ENCODE measurements at places on chromosomes 6 and 20. TPM values are rescaled to one million over a fixed set of nuclear protein-coding genes. Genes with fewer than 3 reads are reported as not detected.

DNA sequence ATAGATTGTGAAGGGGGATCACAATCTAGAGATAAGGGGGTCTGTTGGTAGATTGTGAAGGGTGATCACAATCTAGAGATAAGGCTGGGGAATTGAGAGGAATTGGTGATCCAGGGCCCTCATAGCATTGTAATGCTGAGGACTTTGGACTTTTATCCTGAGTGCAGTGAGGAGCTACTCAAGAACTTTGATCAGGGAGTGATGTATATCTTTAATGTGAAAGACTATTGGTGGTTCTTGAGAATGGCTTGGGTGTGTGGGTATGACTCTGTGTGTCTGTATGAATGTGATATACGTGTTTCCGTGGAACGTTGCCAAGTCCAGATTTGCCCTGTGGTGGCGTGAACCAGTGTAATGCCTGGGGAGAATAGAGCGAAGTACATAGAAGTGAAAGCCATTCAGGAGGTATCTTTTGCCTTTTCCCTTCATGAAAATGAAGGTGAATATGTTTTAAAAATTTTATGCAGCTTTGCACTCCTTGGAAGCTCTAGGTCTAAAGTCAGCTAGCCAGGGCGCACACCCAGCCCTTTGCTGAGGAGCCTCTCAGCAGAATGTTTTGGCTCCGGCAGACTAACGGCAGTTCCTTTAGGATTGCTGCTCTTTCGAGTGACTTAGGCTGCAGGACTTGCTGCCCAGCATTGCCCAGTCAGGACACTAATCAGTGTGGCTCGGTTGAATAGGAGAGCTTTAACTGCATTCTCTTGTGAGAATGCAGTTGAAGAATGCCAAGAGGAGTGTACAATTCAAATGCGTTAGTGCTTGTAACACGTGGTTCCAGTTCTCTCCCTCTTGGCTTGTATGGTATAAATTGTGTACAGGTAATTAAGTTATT lies 3.5 kb downstream of the ZFAND3 start:
- DNase-seq = no peak
- peaks cover 26% of the 10 kb centered on the region for H3K4me1 ChIP-seq
- no peaks in the 10 kb centered on the region for H3K27me3 ChIP-seq
- H3K4me3 ChIP-seq = no peak overlapping the region

The FBXO5 gene
- polyA plus RNA-seq = 1.3 TPM

DNA sequence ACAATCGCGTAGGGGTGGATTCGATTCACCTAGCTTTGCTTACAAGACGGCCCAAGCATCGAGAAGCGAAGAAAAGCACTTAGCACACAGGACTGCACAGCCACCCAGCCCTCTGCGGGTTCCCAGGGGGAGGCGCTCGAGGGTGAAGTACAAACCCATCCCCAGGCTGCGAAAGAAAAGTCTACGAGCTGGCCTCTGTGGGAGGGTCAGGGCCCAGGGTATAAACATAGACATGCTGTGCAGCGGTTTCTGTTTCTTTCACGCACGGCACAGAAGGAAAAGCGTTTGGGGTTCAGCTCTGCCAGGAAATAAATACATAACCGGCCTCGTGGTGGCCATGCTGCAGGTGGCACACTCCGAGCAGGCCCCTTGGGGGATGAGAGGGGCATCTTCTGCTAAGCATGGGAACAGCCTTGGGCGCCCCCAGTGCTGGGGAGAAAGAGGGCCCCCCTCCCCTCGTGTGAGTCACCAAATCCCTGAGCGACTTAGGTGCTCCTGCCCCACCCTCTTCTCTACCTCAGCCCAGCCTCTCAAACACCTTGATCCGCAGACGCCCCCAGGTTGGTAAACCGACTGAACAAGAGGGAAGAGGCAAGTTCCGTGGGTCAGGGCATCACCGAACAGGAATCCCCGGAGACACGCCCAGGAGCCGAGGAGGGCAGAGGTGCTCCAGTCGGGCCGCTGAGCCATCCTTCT lies 91.6 kb upstream of the RIPOR2 start:
- peak overlapping the region; percentile 26 for H3K27ac ChIP-seq
- peaks cover 18% of the 10 kb centered on the region for H3K4me1 ChIP-seq

DNA sequence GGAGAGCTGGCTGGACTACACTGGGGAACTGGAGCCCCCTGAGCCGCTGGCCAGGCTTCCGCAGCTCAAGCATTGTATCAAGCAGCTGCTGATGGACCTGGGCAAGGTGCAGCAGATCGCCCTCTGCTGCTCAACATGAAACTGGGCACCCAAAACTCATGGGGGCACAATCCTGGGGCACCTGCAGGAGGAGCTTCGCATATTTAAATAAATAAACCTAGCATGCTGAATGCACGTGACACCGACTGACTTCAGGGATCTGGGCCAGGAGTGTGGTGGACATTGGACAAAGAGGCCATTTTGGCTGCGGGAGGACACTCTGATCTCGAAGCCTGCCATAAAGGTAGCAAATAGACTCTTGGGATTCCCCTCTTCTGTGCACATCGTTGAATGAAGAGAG lies 6.8 kb downstream of the SCAND1 start:
- no peaks in the 10 kb centered on the region for H3K27me3 ChIP-seq
- H3K4me3 ChIP-seq = no peak overlapping the region
- H3K4me1 ChIP-seq = peaks cover 6% of the 10 kb centered on the region
- H3K27ac ChIP-seq = no peak overlapping the region

DNA sequence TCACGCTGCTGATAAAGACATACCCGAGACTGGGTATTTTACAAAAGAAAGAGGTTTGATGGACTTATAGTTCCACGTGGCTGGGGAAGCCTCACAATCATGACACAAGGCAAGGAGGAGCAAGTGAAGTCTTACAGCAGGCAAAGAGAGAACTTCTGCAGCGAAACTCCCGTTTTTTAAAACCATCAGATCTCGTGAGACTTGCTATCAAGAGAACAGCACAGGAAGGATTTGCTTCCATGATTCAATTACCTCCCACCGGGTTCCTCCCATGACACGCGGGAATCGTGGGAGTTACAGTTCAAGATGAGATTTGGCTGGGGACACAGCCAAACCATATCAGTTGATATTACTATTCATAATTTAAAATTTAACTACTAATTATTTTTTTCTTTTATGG lies 157.3 kb upstream of the ATXN1 start:
- no peak for DNase-seq
- H3K27ac ChIP-seq = no peak overlapping the region
- no peaks in the 10 kb centered on the region for H3K36me3 ChIP-seq

GRCh38 chr20:25288291-25289181 lies 40.7 kb downstream of the PYGB start:
- no peak overlapping the region for H3K27ac ChIP-seq
- H3K4me1 ChIP-seq = no peaks in the 10 kb centered on the region
- H3K36me3 ChIP-seq = peaks cover 97% of the 10 kb centered on the region
- H3K4me3 ChIP-seq = no peak overlapping the region
- H3K27me3 ChIP-seq = no peaks in the 10 kb centered on the region

The HSPA12B gene
- not detected for polyA plus RNA-seq

DNA sequence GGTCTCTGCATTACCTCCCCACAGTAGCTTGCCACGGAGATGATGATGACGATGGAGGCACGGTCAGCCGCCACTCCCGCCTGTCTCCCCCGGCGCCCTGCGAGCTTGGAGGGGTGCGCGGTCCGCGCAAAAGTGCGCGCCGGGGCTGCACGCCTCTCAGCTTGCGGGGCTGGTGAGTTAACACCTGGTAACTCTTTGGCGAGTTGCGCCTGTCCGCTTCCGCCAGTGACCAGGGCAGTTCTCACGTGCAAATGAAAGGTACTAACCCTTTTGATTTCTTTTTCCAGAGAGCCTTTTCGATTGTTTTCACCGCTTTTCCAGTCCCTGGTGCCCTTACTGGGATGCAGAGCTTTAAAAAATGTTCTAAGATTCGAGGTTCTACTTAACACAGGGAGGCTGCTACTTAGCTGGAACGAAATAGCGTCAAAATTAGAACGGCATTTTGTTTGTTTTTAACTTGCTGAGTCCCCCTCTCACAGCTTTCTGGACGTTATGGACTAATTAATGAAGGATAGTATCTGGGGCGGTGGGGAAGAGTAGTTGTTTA lies 6.2 kb downstream of the GRIK2 start:
- no peak overlapping the region for H3K4me3 ChIP-seq
- peaks cover 85% of the 10 kb centered on the region for H3K27me3 ChIP-seq
- H3K4me1 ChIP-seq = no peaks in the 10 kb centered on the region
- H3K36me3 ChIP-seq = no peaks in the 10 kb centered on the region
- DNase-seq = no peak

- no peak overlapping the region for H3K4me3 ChIP-seq
- H3K4me1 ChIP-seq = no peaks in the 10 kb centered on the region
- no peak overlapping the region for H3K27ac ChIP-seq
- H3K36me3 ChIP-seq = no peaks in the 10 kb centered on the region
- DNase-seq = no peak
- no peaks in the 10 kb centered on the region for H3K27me3 ChIP-seq
These were observed 70.6 kb downstream of the HDDC2 start for GRCh38 chr6:125231133-125231532.

- peak; percentile 26 for DNase-seq
- H3K4me3 ChIP-seq = no peak overlapping the region
- H3K36me3 ChIP-seq = no peaks in the 10 kb centered on the region
- no peak overlapping the region for H3K27ac ChIP-seq
- H3K27me3 ChIP-seq = no peaks in the 10 kb centered on the region
- H3K4me1 ChIP-seq = peaks cover 35% of the 10 kb centered on the region
These were observed 301.3 kb upstream of the JARID2 start for GRCh38 chr6:14944593-14944992.

The SLC22A16 gene
- polyA plus RNA-seq = 15.6 TPM
